ENCODE measurements at places on chromosomes 12 and 14.
A peak's percentile ranks its signal among the peaks of the same experiment; 100 is the strongest.

DNA sequence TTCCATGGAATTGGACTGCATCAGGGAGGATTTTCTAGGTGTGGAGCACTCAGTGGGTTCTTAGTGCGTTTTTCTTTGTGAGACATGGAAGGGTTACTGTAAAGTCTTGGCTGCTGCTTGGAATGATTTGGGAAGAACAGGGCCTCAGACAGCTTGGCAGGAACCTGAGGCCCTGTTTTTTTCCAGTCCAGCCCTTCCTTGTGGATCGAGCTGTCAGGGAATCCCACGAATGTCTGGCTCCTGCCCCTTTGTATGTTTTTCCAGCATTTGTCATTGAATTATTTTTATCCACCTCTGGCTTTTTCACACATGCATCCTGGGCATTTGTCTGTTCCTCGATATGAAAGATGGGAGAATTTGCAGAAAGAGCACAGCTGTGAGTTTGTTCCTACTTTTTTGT lies 158.5 kb downstream of the TGFB3 start:
- no peak for DNase-seq

DNA sequence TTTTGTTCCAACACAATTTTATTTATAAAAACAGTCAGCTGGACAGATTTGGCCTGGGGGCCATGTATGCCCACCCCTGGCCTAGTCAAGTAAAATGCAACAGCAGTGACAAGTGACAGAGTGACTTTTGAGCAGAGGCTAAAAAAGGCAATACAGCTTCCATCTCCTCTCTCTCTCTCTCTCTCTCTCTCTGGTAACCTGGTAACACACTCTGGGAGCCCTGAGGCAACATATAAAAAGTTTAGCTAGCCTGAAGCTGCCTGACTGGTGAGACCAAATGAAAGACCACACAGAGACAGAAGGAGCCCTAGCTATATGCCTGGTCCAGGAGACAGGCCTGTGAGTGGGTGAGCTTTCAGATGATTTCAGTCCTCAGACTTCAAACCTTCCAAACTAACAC lies 105.4 kb downstream of the DENND5B start:
- DNase-seq = no peak

GRCh38 chr12:95505039-95505438 lies 31.1 kb downstream of the METAP2 start:
- no peak for DNase-seq

GRCh38 chr12:66062290-66062625 lies 68.3 kb downstream of the LLPH start:
- DNase-seq = no peak

GRCh38 chr12:4346931-4347330 lies 25.9 kb downstream of the TIGAR start:
- DNase-seq = no peak

DNA sequence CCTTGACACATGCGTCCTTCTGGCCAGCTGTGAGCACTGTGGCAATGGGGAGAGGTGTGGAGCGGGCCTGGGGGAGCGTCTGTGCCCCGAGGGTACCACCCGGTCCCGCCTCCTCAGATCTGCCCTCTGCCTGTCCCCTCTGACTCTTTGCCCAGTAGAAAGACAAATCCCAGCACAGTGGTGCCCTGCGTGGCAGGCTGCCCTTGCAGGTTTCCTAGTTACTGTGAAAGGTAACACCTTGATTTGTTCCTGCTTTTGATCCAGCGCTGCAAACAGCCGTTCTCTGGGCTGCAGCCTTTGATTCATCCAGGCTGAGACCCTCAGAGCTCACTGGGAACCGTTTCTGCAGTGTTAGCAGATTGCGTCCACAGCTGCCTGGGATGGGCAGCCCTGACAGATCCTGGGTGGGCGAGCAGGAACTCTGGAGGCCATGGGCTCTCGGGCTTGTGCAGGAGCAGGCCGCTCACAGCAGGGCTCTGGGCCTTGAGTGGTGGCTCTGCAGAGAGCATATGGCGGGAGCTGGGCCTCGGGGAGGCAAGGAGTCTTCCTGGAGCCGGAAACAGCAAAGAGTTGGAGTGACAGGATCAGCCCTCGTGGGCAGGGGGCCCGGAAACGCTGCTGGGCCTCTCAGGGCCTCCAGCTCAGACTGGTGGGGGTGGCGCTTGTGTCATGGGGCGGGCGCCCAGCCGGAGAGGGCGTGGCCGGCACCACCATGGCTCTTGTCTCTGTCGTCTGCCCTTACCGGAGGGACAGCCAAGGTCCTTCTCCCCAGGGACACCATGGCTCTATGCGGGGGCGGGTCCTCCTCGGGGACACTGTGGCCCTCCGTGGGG lies 16.6 kb downstream of the FBRSL1 start:
- DNase-seq = peak; percentile 52

DNA sequence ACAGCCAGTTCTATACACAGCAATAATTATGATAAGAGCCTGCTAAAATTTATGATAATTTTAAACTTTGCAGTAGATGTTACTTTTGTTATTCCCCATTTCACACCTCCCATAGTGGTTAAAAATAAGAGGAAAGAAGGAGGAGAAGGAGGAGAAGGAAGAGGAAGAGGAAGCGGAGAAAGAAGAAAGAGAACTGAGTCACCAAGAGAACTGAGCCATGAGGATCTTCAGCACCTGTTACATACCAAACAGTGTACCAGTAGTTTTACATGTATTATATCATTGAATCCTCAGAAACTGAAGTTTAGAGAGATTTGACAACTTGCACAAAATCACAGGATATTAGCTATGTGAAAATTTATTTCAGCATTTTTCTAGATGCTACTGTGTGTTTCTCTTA lies 3.9 kb downstream of the CD163 start:
- no peak for DNase-seq

GRCh38 chr12:108530161-108530560 lies 15.1 kb downstream of the FICD start:
- no peak for DNase-seq

DNA sequence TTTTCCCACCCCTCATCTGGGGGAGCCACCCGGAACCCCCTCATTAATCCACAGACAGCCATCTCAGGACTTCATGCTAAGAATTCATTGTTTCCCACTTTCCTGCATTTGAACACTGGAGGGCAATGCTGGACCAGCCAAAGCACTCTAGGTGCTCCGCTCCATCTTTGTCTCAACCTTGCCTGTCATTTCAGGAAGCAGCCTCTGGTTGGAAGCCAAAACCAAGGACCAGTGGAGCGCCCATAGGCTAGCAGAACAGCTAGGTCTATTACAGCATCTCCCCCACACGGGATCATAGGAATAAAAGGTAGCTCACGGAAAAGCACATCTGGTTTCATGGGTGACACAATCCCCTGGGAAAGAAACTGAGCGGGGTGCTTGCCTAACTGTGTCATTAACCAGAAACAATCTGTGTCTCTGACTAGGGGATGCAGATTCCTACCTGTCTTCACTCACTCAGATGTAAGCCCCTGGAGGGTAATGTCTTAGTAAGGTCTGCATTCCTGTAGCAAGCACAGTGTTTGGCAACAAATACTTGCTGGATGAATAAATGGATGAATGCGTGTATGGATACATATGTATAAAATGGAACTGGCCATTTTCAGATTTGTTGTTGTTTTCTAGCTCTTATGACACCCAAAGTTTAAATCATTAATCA lies 197.0 kb downstream of the DAD1 start:
- no peak for DNase-seq

DNA sequence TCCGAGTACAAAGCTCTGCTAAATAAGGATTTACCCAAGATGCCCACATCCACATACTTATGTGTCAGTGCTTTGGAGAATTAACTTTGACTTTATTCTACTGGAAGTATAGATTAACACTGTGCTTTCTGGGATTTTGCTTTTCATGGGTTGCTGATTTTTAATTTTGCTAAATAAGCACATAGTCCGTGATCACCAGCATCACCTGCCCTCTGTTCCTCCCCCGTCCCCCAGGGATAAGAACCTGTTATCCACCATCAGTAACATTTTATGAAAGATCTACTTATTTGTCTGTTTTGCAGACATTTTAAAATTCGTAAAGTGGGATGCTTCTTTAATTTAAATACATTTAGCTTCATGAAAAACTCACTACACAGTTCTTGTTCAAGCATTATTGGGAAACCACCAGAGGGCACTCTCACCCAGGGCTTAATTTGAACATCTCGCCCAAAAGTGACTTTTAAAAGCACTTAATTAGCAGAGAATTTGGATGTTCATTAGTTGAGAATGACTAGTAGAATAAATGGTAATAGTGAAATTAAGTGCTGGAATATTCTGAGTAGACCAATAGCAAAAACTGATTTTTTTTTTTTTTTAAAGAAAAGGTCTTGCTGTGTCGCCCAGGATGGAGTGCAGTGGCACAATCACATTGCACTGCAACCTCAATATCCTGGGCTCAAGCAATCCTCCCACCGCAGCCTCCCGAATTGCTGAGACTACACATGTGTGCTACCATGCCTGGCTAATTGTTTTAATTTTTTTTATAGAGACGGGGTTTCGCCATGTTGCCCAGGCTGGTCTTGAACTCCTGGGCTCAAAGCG lies 35.7 kb downstream of the MRPL42 start:
- peak; percentile 71 for DNase-seq

GRCh38 chr14:103880348-103881267 lies 33.2 kb upstream of the PPP1R13B start:
- DNase-seq = peak; percentile 11

GRCh38 chr14:94386085-94387031 lies 2.0 kb downstream of the SERPINA1 start:
- DNase-seq = no peak

DNA sequence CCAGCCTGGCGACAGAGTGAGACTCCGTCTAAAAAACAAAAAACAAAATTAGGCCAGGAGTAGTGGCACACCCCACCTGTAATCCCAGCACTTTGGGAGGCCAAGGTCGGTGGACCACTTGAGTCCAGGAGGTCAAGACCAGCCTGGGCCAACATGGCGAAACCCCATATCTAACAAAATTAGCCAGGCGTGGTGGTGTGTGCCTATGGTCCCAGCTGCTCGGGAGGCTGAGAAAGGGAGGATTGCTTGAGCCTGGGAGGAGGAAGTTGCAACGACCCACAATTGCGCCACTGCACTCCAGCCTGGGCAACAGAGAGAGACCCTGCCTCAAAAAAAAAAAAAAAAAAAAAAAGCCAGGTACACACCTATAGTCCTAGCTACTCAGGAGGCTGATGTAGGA lies 37.0 kb downstream of the KDM2B start:
- DNase-seq = no peak

DNA sequence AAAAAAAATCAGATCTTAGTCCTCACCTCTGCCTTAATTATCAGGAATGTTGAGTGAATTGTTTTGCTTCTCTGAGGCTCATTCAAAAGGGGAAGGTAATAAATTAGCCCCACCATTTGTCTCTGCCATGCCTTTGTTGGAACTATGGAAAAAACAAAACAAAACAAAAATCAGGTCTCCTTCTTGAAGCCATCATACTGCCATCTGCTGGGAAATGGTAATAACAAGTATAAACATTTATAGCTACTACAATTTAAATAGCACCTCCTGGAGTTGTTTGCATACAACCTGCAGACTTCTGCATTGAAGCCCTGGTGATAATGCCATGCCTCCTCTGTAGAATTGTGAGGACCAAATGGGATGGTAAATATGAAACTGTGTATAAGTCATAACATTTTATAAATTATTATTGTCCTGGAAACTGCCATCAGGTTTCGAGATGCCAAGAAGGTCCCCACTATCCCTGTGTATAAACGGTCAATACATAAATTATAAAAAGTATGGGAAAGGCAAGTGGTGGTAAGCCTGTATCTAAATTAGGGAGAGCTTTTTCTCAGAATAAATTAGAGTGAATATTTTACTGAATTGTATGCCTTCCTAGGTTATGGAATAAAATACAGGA lies 87.2 kb upstream of the FGD4 start:
- peak; percentile 55 for DNase-seq

DNA sequence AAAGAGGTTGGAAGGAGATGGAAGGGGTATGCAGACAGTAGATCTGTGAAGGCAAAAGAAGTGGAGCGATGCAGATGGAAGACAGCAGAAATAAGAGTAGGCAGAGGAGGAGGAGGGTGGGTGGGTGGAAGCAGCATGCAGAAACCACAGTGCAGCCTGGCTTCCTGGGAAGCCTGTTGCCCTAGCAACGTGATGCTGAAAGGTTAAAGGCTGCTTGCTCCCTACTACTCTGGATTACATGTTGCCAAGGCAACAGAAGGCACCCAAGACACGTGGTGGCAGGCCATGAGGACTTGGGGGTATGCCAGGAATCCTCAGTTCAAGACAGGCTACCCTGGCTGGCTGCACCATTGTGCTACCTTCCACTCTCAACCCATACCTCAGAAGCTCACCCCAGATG lies 129.6 kb downstream of the GRIN2B start:
- no peak for DNase-seq

DNA sequence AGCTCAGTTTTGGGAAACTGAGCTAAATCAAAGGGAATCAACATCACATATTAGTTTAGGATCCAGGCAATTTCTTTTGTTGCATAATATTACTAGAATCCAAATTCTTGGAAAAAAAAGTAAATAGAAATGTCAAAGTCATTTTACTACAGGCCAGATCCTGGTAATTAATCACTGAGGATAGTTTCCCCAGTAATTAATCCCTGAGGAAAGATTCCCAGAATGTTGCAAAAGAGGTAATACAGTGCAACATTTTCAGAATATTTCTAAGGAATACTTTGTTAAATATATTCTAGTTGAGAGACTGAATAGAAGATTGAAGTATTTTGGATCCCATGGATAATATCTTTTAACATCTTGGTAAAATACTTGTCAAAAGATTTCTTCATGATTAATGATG lies 207.0 kb upstream of the GARIN2 start:
- no peak for DNase-seq

DNA sequence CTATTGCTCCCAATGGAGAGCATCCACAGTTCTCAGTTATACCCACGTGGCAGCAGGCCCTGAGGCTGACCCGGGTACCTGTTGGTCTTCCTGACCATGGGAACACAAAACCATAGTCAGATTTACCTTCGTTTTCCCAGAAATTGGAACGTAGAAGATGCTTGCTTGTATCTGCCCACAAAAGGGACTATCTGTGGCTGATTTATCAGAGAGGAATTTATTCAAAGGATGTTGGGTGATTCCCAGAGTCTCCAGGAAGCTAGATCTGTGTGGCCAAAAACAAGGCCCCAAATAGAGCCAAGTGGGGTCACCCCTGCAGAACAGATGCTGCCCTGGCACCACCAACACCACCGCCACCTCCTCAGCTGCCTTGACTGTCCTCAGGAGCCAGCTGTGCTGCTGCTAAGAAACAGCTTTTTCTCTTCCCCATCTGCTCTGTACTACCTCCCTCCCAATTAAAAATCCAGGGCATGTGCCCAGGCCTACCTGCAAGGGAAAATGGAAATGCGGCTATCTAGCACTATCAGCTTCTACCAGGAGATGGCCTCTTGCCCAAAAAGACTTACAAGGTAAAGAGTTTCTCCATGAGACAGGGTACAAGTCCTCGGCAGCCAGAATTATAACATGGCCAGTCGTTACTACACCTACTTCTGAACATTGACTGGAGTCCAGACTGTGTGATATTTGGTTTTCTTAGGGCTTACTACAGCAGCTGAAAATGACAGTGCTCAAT lies 128.6 kb upstream of the PLEKHG7 start:
- DNase-seq = peak; percentile 33

DNA sequence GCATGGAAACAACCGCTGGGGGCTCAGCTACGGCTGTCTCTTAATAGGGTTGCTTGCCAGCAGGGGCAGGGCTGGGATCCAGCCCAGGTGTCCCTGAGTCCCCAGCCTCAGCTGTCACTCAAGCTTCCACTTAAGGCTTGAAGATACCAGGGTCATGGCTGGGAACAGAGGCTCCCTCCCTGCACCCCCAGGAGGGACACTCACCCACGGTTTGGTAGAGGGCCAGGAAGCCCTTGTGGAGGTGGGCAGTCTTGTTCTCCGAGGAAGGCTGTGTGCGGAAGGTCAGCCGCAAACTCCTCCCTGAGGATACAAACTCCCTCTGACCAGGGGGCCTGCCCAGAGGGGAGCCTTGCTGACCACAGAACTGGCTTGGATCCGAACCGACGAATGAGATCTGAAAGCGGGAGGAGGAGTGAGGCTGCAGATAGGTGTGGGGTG lies 7.3 kb downstream of the C1RL start:
- DNase-seq = no peak
